Hematopoietic multipotent progenitor cell treated with erythropoietin and hydrocortisone succinate and interleukin-3 and kit ligand, for 6 days (in vitro differentiated cells): ENCODE measurements at places on chromosomes 5 and 9.

DNA sequence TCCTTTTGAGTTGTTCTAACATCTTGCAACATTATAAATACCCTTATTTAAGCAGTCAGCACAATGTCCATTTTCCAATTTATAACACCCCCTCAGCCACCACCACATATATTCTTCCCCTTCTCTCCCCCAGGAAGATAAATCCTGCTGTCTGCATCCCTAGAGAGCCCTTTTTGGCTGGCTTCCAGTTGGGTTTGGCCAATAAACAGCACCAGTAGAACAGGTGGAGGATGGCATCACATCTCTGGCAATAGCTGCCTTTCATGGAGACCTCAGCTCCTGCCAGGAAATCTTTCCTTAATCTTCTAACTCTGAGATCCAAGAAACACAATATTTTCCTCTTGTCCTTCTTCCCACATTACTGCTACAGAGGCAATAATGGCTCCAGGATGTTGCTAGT is 53.7 kb downstream of the TRIM36 start:
- no peak for DNase-seq

DNA sequence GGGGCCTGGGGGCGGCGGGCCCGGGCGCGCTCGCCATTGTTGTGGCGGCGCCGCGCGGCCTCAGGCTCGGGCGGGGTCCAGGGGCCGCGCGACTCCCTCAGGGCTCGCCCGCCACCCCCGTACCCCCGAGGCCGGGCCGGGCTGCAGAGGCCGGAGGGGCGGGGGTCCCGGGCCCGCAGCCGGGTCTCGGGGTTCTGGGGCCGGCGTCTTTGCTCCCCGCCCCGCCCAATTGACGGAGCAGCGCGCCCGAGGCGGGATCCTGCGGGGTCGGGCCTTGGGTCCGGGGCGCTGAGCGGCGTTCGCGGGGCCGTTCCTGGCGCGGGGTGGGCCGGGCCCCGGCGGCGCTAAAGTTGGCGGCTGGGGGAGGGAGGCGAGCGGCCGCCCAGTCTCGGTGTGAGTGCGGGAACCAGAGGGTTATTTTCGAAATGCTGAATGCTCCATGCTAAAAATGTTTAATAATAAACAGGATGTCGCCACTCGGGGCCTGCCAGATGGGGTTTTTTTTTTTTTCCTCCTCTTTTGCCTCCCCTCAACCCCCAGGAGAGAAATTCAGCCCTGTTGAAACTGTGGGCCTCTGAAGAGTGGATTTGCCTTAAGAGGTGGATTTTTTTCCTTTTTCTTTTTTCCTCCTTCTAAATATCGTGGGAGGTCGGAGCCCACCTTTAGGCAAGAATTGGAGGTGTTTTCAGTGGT is 724 bp downstream of the PRRC2B start:
- DNase-seq = peak; percentile 67

GRCh38 chr5:159571501-159572244 is 241.4 kb upstream of the IL12B start:
- no peak for DNase-seq

GRCh38 chr5:98570661-98571191 is 202.7 kb upstream of the RGMB start:
- DNase-seq = no peak

GRCh38 chr9:122551371-122551770 is 1.5 kb upstream of the OR1N2 start:
- no peak for DNase-seq

DNA sequence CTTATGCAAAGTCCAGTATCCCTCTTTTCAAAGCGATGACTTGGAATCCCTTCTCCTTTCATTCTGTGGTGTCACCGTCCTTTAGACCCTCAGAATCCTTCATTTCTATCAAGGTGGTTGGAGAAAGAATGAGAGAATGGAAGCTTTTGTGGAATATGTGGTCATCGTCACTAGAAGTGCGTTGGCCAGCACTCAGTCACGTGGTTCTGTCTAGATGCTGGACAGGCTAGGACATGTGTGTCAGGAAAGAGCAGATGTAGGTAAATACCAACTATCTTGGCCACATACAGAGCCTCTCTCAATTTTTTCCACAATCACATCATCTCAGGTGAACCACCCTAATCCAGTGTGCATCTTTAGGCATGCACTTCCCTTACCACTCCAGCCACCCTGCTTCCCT is 206.0 kb downstream of the ARRDC3 start:
- DNase-seq = no peak

GRCh38 chr5:38208782-38209378 is 49.5 kb upstream of the EGFLAM start:
- peak; percentile 58 for DNase-seq

DNA sequence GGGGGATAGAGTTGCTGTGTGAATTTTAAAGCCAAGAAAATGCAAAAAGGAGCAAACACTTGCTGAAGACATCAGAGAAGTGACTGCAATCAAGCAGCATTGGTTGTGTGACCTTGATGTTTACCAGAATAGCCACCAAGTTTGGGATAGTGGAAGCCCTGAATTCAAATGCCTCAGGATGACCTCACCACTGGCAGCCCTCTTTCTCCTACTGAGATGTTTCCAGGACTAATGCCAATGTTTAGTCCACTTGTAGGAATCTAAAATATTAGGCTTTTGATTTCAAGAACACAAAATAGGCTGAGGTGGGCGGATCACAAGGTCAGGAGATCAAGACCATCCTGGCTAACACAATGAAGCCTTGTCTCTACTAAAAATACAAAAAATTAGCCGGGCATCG is 112.2 kb upstream of the NUDT12 start:
- no peak for DNase-seq

DNA sequence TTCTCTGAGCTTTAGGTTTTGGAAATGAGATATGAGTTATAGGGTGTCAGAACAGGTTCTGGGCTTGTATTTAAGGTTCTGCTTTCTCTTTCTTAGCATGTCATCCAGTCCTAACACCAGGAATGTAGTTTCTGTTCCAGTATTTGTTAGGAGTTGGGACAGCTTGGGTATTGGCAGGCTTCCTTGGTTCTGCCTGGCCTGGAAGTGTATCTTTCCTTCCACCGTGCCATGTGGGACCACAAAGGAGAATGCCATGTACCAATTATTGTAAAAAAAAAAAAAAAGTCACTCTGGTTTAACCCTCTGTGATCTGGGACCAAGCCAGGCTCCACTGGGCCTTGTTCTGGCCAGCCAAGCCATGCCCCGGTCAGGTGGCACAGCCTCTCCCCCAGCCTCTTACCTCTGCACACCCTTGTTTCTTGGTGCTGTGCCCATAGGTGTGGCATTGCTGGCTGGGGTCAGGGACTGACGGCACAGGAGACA is 47.8 kb downstream of the ARHGAP26 start:
- DNase-seq = no peak

DNA sequence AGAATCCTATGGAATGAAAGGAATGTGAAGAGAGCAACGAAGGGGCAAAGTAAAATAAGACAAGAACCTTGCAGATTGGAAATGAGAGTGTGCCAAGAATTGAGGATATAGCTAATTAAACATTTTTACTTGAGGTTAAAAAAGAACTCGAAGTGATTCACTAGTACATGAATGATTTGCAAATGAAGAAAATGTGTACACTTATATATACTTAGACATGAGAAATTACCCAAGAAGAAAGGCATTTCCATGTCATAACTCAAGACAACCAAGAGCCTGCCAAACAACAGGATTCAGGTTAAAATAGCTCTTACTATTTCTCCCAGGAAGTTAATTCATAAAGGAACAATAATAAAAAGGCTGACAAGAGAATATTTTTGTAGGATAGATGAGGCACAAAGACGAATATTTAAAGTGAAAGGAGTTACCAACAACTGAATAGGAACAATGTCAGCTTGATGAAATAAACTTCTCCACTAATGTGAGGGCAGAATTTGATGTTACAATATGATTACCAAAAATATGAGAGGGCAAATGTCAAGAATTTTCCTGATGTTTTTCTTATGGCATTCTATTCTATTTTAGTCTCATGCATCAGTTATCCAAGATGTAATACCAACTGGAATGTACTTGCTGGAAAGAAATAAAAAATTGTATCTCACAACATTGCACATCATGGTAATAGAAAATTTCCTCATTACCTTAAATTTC is 18.9 kb upstream of the NPR3 start:
- DNase-seq = no peak

GRCh38 chr9:128231638-128232527 is 28.7 kb downstream of the DNM1 start:
- no peak for DNase-seq

GRCh38 chr9:92944921-92945320 is 2.4 kb upstream of the FGD3 start:
- no peak for DNase-seq

DNA sequence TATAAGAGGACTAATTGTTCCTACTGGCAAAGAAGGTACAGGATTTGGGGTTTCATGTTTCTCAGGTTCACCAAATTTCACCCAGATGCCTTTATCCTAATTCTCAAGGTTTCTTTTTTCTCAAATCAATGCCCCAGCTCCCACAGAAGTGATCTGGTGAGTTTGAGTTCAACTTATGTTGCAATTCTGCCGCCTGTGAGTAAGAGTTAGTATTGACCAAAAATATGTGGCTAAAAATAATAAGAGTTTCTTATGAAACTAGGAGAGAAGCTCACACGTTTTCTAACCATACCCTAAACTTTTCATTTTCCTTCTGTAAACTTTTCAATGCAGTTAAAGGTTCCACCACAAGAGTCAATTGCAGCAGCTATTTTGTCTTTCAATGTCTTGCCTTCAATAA is 15.1 kb downstream of the SLCO6A1 start:
- no peak for DNase-seq

DNA sequence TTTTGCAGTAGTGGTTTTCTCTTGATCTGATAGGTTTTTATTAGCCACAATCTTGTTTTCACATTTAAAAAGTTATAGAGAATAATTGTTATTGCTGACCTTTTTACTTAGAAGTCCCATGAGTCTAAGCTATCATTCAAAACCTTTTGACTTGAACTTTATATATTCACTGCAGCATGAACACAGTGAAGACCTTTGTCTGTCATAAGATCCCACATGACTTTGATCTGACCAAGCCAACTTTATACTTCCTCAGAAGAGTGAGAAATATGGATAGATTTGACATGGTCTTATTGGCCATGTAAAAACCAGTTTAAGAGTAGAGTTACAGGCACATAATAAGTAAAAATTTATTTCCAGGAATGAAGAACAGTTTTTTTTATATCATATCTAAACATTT is 34.1 kb downstream of the RAD1 start:
- DNase-seq = no peak

GRCh38 chr5:57724836-57725235 is 242.2 kb upstream of the ACTBL2 start:
- no peak for DNase-seq

DNA sequence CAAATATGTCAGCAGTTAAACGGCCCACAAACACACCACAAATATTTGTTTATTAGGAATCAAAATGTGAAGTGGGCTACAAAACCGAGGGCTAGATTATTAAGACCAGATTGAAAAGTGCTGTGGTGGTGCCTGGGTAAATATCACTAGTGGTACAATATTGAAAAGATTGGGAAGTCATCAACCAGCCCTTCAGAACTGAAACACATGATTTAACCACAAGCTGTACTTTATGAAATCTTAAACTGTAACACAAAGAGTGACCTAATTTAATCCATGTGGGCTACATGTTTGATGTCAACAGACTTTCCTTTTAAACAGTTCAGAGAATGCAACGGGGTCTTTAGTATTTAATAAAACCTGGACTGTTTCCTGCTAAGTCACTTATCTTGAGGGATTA is 182.3 kb downstream of the SPATA31D1 start:
- DNase-seq = no peak

DNA sequence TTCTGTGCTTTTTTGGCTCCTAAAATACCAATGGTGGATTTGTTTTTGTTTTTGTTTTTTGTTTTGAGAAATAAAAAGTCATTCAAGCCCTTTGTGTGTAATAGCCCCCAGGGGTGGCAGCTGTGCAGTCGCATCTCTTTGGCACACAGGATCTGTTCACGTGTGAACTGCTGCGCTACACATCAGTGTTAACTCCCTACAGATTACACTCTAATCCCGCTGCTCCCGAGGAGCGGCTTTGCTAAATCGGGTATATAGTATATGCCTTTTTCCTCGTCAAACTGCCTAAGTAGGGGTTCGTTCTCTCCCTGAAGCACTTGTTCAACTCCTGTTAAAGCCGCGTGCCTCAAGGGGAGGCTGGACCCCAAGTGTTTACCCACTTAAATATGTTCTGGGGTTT is 22.3 kb downstream of the ZBTB34 start:
- DNase-seq = no peak

DNA sequence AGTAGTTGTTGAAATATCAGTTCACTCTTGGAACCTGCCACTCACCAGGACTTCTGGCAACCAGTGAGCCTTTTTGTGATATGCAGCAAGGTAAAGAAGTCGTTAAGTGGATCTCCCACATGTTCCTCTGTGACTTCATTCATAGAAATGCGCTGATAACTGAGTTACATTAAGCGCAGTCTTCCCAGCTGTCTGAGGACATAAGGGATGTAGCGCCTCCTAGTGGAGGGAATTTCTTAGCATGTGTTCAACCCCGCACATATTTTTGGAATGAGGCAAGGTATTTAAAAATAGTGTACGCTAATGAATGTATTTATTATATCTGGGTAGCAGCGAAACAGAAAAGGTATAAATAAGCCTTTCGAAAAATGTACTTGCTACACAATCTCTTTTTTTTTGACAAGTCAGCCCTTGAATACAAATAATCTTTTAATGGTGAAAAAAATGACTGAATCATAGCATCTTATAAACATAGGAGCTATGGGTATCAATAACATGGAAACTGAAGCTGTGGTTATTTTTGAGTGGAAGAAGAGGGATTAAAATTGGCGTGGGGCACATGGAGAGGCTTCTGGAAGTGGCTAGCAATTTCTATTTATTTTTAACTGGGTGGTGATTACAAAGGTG is 38.0 kb downstream of the PALM2AKAP2 start:
- DNase-seq = peak; percentile 93

- no peak for DNase-seq
These were observed 6.0 kb downstream of the CAMK4 start for GRCh38 chr5:111229871-111230810.

GRCh38 chr5:112570708-112571444 is 151.8 kb upstream of the EPB41L4A start:
- DNase-seq = peak; percentile 77

DNA sequence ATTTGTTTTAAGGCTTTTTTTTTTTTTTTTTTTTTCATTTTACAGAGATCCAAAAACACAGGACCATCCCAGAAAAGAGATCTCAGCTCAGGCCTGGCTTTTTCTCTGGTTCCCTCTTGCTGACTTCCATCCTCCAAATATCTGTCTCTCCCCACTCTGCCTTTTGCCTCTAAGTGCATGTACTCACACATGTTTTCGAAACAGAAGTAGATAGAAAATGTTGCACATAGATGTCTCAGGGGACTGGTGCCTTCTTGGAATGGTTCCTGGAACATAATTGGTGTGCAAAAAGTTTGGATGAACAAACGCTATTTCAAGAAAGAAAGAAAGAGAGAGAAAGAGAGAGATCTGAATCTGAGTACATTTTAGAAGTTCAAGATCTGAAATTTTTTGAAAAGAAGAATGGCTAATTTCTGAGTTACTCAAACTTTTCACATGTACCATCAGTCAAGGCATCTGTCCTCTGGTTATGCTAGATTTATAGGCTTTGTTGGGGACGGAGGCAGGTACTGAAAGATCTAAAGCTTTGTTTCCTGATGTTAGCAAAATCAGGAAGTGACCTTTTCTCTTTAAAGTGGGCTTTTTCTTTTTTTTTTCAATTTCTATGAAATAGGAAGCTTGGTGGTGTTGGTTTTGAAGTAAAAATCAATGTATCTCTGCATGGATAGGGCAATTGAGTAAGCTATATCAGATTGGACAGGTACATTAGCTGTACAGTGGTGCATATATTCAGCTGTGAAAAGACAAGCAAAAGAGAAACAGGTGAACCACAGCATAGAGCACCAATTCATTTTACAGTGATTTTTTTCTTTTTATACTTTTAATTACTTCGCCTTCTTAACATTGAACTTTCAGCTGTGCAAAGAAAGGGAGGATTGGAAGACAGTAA is 8.5 kb upstream of the TNFSF8 start:
- DNase-seq = no peak
